Fibroblast of skin of left quadriceps (primary cell): ENCODE measurements at places on chromosomes 2 and 18.

DNA sequence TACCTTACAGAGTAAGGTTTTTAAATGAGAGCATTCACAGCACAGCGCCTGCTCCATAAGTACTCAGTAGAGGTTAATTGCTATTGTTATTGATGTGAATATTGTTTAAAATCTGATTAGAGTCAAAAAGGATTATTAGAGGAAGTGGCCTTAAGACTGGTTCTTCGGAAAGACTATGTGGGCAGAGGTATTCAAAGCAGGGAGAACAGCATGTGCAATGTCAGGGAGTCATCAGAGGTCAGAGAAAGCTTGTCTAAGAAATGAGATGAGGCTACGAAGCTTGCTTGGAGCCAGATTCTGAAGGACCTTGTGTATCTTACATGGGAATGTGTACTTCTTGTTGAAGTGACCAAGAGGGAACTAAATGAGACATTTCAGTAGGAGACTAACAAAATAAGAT lies 49.8 kb downstream of the PMS1 start:
- DNase-seq: no peak

DNA sequence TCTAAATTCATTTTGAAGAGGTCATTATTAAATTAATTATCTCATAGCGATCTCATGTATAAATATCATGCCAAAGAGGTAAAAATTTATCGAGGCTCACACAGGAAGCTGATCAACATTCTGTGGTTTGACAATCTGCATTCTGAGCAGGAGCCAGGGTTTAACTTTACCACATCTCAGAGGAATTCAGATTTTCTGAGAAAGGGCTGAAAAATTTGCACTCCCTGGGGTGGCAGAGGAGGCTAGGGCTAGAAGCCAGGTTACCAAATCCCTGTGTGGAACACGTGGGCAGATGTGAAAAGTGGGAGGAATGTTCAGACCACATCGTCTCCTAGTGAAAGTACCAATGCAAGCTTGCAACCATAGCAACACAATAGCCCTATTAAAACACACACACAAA lies 63.5 kb upstream of the CTLA4 start:
- peak; percentile 96 for DNase-seq

DNA sequence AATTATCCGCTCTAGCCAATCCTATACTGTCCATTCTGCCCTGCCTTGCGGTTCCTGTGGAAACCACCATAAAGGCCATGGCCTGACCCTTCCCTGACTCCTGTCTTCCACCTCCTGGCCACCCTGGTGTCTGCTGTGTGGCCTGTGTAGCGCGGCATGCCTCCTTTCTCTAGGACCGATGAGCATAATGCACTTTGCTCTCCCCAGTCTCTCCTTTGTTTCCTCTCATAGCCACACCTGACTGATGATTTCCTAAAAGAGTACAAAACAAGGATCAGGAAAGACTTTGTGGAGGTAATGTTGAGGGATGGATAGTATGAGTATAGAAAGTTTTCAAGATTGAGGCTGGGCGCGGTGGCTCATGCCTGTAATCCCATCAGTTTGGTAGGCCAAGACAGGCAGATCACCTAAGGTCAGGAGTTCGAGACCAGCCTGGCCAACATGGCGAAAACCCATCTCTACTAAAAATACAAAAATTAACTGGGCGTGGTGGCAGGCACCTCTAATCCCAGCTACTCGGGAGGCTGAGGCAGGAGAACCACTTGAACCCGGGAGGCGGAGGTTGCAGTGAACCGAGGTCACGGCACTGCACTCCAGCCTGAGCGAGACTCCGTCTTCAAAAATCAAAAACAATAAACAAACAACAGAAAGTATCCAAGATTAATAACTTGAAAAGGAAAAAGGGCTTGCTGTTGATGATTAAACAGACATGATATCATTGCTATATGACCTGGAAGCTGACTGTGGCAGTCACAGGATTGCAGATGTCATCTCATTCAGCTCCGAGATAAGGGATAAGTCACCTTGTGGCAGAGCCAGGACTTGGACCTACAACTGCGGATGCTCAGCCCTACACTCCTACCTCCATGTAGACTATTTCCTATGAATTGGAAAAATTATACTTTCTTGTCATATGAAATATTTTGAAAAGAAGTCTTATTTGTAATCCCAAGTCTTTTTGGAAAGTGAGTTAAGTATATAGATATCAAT lies 16.6 kb downstream of the SOWAHC start:
- DNase-seq: no peak

- peak; percentile 58 for DNase-seq
Observed at GRCh38 chr2:71816815-71817214, 330.8 kb downstream of the CYP26B1 start.

DNA sequence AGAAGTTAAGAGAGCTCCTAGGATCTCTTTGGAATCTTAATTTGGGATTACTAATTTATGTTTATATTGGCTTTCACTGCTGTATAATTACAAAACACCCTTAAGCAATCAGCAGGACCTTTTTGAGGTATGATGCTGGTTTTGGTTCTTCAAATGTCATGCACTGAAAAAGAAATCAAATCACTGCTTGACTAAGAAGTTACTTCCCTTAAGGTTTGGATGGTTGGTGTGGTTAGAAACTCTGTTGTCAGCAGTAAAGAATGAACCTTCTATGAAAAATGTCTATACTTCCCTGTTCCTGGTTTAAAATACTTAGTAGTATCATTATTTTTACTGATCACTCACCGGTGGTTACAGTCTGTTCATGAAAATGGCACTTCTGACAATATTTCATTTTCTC lies 5.5 kb downstream of the COLEC12 start:
- DNase-seq: no peak

- no peak for DNase-seq
Observed at GRCh38 chr2:151544449-151544848, 134.7 kb downstream of the RIF1 start.

DNA sequence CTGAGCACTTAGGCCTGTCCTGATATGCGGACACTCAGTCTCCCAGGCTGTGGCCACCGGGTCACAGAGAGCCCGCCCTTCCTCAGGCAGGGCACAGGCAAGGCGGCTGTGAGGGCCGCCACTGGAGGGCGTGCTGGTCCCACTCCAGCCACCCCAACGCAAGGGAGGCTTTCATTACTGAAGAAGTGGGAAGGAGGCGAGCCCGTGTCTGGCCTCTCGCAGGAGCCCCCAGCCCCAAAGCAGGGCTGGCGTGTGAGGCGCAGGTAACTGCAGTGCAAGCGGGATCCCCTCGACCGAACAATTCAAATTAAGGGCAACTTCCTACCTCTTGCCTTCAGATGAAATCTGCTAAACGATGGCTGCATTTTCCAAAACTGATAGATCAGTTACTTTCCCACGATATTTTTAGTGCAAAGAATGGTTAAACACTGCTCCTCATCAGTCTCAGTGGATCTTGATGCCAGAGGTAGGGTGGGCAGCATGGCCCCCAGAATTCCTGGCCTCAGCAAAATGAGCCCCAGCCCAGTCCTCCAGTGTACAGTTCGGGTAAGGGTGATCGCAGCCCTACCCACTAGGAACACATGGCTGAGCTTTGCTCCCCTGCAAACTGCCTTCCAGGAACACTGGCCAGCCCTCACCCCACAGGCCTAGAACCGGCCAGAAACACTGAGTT lies 97.2 kb downstream of the SEPTIN10 start:
- no peak for DNase-seq

- no peak for DNase-seq
Observed at GRCh38 chr2:64311191-64311910, 142.6 kb upstream of the LGALSL start.

DNA sequence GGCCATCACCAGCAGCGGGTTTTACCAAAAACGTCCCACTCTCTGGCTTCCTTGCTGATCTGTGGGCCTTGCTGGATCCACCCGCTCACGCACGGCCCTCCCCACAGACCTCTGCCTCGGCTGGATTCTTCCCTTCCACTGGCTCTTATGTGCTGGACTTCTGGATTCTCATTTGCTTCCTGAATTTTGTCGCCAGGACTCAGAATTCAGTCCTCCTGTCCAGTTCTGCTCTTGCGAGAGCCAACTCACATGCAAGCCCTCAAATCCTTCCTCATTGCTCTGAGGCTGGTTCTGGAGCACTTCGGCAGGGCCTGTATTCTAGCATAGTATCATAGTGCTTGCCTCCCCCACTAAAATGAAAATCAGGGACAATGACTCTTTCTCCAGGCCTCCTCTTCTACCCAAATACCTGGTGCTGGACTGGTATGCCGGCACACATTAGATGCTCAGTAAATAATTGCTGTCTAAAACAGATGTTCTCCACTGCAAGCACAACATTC lies 115.5 kb downstream of the ATL2 start:
- no peak for DNase-seq

- DNase-seq: no peak
Observed at GRCh38 chr18:36083729-36084128, 16.4 kb upstream of the RPRD1A start.

- peak; percentile 82 for DNase-seq
Observed at GRCh38 chr2:64698668-64699444, 45.1 kb upstream of the SERTAD2 start.

DNA sequence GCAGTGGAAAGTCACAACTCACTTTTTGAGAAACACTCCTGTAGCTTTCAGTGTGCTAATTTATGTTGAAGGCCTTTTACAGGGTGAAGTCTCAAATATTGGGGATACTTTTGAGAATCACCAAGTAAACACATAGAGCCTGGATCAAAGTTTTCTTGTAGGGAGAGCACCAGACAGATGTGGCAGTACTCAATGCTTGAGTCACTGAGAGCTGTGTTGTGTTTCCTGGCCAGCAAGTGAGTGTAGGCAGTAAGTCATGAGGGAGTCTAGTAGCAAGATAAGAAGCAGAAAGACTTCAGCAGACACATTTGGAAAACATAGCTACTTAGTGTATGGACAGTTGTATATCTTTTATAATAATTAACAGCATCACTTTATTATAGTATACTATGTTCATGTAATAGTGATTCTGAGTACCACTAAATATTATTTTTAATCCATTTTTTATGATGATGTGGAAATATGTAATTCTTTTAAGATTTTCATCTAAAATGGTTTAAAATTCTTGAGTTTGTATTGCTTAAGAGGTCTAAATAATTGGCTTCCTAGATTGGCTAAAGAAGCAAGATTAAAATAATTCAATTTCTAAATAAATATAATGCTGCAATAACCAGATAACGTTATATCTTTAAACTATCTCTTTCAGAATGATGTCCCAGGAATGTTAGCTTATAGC lies 12.8 kb downstream of the PSMD1 start:
- no peak for DNase-seq

DNA sequence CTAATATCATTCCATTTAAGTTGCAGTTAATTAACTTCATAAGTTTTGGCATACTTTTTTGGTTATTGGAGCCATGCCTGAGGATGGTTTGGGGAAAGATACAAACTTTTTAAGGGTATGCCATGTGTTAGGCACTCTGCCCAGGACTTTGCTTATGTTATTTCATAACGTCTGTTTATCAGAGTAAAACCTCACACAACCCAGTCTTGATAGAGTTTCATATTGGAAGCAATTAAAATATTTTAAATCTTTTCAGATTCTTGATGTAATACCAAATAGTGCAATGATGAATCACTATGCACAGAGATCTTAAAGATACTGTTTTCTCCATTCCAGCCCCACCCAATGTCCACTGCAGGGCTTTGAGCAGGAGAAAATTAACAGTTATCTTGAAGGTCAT lies 529.1 kb upstream of the HNMT start:
- DNase-seq: peak; percentile 84

GRCh38 chr2:138632066-138632620 lies 130.6 kb downstream of the SPOPL start:
- DNase-seq: no peak

DNA sequence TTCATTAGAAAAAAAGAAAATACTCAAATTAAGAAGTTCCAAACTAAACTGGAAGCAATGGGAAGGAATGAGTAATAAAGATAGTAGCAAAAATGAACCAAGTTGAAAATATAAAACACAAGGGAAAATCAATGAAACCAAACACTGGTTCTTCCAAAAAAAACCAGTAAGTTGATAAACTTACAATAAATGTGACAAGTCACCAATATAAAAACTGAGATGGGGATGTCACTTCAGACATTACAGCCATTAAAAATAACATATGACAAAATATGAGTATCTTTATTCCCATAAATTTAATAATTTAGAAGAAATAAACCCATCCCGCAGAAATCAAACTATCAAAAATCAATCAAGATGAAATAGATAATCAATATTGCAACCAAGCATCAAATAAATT lies 633.9 kb upstream of the RAB6C start:
- DNase-seq: no peak

- DNase-seq: no peak
Observed at GRCh38 chr2:6748406-6749067, 117.2 kb downstream of the CMPK2 start.

GRCh38 chr18:57429167-57430078 lies 5.8 kb upstream of the ONECUT2 start:
- no peak for DNase-seq

DNA sequence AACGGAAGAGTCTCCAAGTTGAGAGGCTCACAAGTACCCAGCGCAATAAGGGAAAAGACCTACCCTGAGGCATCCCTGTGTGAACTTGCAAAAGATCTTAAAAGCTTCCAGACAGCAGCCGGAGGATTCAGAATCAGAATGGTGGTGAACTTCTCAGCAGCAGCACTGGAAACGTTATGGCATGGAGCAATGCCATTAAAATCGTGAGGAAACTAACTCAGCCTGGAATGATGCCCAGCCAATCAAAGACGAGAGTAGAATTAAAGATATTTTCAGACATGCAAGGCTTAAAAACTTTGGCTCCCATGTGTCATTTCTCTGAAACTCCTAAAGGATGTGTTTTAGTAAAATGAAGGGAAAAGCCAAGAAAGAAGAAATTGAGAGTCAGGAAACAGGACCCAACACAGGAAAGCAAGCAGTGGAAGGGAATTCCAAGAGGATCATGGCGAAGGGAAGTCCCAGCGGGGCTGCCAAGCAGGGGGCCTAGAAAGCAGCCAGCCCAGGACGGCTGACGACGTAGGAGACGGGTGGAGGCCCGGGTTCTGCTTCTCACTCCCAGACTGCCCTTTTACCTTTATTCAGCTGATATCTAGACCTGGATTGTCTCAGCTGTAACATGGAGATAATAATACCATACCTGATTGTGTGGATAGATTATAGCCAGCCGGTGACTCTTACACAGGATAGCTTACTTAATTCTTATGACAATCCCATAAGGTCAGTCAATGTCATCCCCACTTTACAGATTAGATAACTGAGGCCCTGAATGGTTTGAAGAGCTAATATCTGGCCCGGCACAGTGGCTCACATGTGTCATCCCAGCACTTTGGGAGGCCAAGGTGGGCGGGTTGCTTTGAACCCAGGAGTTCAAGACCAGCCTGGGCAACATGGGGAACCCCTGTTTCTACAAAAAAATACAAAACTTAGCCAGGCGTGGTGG lies 92.8 kb downstream of the ASAP2 start:
- no peak for DNase-seq

GRCh38 chr2:201448701-201449100 lies 2.6 kb downstream of the TRAK2 start:
- no peak for DNase-seq

DNA sequence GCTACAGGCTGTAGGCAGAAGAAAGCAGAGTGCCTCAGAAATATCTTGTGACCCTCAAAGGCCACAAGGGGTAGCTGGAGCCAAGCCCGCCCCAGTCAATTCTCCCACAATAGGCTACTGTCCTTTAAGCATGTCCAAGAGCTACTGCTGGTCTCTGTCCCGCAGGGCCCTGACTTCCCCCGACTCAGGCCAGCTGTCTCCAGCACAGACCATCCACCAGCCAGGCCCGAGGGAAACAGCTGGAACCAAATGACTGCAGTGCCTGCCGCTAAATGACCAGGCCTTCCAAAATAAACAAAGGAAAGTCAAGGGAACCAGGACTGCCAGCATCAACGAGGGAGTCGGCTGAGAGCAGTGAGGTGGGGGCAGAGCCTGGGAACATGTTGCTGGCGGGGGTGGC lies 36.7 kb downstream of the MCFD2 start:
- DNase-seq: no peak

GRCh38 chr2:29463181-29463900 lies 348.1 kb downstream of the CLIP4 start:
- peak; percentile 78 for DNase-seq

- no peak for DNase-seq
Observed at GRCh38 chr2:218039171-218039570, 29.9 kb upstream of the RUFY4 start.
